ENCODE measurements at places on chromosomes 3 and 15.

DNA sequence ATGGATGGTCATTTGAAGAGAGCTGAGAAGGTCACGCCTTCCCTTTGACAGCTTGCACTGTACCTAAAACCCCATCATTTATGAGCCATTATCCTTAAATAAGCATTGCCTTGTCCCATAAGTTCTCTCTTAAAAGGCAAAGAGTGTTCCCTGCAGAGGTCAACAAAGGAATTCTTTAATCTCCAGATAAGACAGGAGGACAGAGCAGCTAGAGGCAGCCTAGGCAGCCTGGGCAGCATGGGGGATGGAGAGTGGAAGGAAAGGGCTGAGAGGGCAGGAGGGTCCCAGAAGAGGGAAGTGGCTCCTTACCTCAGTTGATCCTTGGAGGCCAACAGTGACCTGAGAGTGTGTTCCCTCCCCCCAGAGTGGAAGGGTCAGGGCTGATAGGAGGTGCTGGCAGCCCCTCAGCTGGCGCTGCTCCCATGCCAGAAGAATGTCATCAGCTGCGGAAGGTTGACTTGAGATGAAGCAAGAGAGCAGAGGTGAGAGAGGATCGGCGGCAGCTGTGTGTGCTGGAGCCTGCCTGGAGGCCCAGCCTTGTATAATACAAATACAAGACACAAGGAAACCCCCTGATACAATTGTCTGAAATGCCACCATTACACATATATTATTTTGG, 12.8 kb downstream of the KBTBD13 start:
- no peak for DNase-seq
- H3K27me3 ChIP-seq = no peaks in the 10 kb centered on the region
- no peaks in the 10 kb centered on the region for H3K36me3 ChIP-seq
- no peaks in the 10 kb centered on the region for H3K4me1 ChIP-seq
- no peak overlapping the region for H3K27ac ChIP-seq

GRCh38 chr3:36969540-36970432, 23.1 kb downstream of the EPM2AIP1 start:
- H3K4me1 ChIP-seq = peaks cover 4% of the 10 kb centered on the region
- no peak overlapping the region for H3K27ac ChIP-seq
- no peaks in the 10 kb centered on the region for H3K36me3 ChIP-seq
- DNase-seq = peak; percentile 36

DNA sequence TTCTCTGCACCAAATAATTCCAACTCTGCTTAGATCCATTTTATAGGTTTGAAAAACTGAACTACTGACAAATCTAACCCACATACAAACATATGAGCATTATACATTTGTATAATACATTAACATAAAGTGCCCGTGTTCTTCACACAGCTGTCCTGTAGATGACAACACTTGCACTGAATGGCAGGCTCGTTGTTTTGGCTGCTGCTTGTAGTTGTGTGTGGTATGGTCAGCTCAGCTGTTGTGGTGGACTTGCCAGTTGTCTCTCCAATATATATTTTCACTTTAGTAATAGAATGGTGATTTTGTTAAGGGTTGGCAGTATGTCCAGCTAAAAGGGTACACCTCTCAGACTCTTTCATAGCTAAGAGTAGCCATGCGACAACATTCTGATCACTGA, 30.5 kb downstream of the CHST2 start:
- no peak overlapping the region for H3K27ac ChIP-seq
- no peak overlapping the region for H3K4me3 ChIP-seq
- no peaks in the 10 kb centered on the region for H3K4me1 ChIP-seq
- no peaks in the 10 kb centered on the region for H3K27me3 ChIP-seq
- DNase-seq = no peak

- no peaks in the 10 kb centered on the region for H3K36me3 ChIP-seq
- H3K4me3 ChIP-seq = no peak overlapping the region
- H3K27ac ChIP-seq = no peak overlapping the region
- no peaks in the 10 kb centered on the region for H3K27me3 ChIP-seq
These were observed 43.9 kb upstream of the TRPM1 start for GRCh38 chr15:31145271-31145911.

DNA sequence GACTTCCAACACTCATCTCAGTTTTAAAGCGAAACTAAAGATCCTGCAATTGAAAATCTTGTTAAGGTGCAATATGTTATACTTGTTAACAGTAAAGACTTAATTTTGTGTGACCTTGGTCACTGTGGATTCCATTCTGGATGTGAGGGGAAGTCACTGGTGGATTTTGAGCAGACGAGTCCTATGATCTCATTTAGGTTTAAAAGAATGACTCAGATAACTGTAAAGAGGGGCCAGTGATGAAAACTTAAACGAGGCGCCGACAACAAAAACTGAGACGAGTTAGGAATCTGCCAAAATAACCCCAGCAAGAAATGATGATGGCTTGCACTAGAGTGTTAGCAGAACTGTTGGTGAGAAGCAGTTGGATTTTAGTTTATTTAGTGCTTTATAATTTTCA, 56.5 kb downstream of the LRRC28 start:
- H3K36me3 ChIP-seq = no peaks in the 10 kb centered on the region
- DNase-seq = no peak
- no peak overlapping the region for H3K27ac ChIP-seq
- H3K27me3 ChIP-seq = no peaks in the 10 kb centered on the region

DNA sequence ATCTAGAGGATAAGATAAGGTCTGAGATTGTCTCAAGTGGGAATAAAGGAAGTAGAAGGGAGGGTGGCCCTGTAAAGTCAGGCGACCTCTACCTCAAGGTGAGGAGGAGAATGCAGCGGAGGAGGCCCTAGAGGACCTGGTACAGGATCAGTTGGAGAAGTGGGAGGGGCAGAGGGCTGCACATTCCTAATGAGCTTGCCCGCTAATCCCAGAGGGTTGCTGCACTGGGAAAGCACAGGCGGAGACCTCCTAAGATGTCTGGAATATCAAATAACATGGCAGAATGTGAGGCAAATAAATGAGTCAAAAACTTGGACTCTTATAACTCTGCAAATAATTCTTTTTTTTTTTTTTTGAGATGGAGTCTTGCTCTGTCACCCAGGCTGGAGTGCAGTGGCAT, 30.2 kb upstream of the VPS8 start:
- no peak overlapping the region for H3K4me3 ChIP-seq
- no peak for DNase-seq
- no peaks in the 10 kb centered on the region for H3K36me3 ChIP-seq
- H3K27me3 ChIP-seq = no peaks in the 10 kb centered on the region
- H3K4me1 ChIP-seq = peaks cover 16% of the 10 kb centered on the region

DNA sequence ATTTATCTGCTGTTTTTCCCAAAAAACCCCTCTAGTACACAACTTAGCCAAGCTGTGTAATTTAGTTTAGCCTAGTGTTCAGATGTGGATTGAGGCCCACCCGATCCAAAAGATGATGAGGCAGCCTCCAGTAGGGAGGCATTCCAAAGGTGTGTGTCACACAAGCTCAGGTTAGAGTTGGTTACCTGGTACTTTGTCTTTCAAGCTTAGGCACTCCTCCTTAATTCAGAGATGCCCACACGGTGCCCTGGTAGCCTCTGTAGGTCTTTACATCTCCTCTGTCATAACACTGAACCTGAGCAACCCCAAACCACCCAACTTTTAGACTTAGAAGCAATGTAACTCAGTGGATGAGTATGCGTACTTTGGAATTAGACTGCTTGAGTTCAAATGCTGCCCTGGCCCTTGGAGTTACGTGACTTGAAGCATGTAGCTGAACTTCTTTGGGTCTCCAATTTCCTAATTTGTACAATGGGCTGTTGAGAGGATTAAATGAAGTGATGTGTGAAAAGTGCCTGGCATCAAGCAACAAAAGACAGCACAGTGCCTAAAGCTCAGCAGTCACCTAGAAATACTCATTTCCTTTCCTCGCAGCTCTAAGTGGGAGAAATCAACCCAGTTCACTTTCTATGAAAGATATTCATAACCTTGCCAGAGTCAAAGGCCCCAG, 284.6 kb upstream of the RARB start:
- H3K27me3 ChIP-seq = no peaks in the 10 kb centered on the region
- no peak overlapping the region for H3K27ac ChIP-seq
- H3K36me3 ChIP-seq = no peaks in the 10 kb centered on the region
- H3K4me3 ChIP-seq = no peak overlapping the region

- no peak overlapping the region for H3K4me3 ChIP-seq
- no peaks in the 10 kb centered on the region for H3K27me3 ChIP-seq
- DNase-seq = no peak
These were observed 316.7 kb downstream of the LPP start for GRCh38 chr3:188470508-188471130.

DNA sequence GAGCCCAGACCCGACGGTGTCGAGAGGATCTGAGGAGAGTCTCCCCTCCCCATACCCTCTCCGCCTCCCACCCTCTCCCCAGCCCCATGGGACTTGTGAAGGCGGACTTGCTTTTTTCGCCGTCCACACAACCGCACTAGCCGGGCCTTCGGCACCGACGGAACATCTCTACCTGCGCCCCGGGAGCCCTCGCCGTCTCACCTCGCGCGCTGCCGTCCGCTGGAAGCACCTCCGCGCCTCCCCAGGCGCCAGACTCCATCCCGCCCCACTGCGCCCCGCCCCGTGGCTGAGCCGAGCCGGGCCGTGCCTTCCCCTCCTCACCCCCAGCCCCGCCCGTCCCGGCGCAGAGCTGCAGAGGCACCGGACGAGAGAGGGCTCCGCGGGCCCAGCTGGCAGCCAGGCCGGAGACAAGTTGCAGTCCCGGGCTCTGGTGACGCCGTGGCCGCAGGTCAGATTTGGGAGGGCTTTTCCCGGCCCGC, at the start of the genes DUOX1 and DUOXA1:
Gene DUOX1 (plus strand): TSS at position 344 of the 479 bp plus-strand sequence. CDS start 1,973 bp downstream, outside the sequence.
Gene DUOXA1 (minus strand): TSS at position 229 of the 479 bp plus-strand sequence. CDS start 6,865 bp downstream, outside the sequence.
- H3K27ac ChIP-seq = no peak within 1 kb of the TSS
- H3K4me3 ChIP-seq = peak within 1 kb of the TSS; percentile 5
- H3K4me1 ChIP-seq = no peaks in the 10 kb centered on the region
- no peak for DNase-seq

DNA sequence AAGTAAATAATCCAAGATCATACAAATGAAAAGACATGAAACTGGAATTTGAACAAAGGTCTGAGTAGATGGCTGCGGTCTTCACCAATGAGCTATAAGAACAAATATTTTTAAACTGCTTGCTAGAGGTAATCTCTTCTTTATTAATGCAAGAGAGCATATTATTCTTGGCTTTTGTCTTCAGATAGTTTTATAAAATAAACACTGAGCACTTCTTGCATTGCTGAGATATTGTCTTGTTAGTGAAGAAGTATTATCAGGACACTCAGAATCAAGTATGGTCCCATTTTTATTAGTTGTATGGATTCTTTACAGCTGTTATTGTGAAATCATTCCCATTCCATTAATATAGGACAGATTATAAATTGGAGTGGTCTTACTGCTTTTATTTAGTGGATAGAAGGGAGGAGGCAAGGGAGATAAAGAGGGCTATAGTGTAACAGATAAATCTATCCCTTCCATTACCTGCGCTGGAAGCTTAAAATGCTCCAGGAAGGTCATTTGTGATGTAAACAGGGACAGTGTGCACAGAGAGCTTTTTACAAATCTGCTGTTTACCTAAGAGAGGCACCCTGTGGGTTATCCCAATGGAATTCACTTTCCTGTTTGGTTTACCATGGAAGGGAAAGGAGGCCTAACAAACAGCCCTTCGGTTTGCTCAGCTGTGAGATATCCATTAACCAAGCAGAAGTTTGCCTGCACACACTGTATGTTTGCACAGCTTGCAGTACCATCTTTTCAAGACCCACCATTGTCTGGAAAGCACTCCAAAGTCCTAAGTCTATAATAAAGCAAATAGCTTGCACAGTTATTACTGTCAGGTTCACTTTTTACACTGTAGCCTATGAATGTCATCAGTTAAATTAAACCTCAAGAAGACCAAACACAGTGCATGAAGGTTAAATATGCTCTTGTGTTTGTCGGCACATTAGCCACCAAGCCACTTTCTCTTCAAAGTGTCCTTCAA, 347.7 kb upstream of the TGFBR2 start:
- H3K4me3 ChIP-seq = no peak overlapping the region
- H3K27me3 ChIP-seq = no peaks in the 10 kb centered on the region
- no peak for DNase-seq
- H3K36me3 ChIP-seq = no peaks in the 10 kb centered on the region

- no peak overlapping the region for H3K4me3 ChIP-seq
- no peak overlapping the region for H3K27ac ChIP-seq
- no peaks in the 10 kb centered on the region for H3K27me3 ChIP-seq
- H3K4me1 ChIP-seq = no peaks in the 10 kb centered on the region
- no peak for DNase-seq
- no peaks in the 10 kb centered on the region for H3K36me3 ChIP-seq
These were observed 43.3 kb downstream of the RBMS3 start for GRCh38 chr3:29324180-29324651.

DNA sequence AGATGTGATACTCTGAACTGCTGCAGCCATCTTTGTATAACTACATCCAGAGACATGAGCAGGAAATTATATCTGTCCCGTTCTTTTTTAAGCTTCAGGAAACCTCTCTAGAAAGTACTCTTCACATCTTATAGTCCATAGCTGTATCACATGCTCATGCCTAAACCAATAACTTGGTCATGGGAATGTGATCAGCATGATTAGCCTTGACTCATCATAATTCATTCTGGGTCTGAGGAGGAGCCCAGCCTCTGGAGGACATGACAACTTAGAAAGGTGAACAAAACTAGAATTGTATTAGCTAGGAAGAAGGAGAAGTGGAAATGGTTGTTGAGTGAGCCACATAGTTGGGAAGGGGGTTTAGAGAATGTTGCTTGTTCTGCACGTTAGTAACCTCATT, 12.9 kb downstream of the PPM1L start:
- H3K36me3 ChIP-seq = no peaks in the 10 kb centered on the region
- H3K27ac ChIP-seq = no peak overlapping the region
- no peaks in the 10 kb centered on the region for H3K4me1 ChIP-seq
- DNase-seq = no peak
- H3K4me3 ChIP-seq = no peak overlapping the region

GRCh38 chr3:187677604-187678003, 7.4 kb upstream of the SST start:
- no peaks in the 10 kb centered on the region for H3K36me3 ChIP-seq
- peaks cover 3% of the 10 kb centered on the region for H3K27me3 ChIP-seq
- DNase-seq = no peak
- no peak overlapping the region for H3K27ac ChIP-seq
- no peak overlapping the region for H3K4me3 ChIP-seq

GRCh38 chr3:33439546-33440327, 468 bp downstream of the UBP1 start:
- no peaks in the 10 kb centered on the region for H3K27me3 ChIP-seq
- H3K4me1 ChIP-seq = peaks cover 16% of the 10 kb centered on the region
- peak; percentile 18 for DNase-seq
- H3K27ac ChIP-seq = peak overlapping the region; percentile 98
